ENCODE measurements at places on chromosomes 16 and 17.

- no peak for DNase-seq
These were observed 13.3 kb upstream of the CCDC144A start for GRCh38 chr17:16676676-16677268.

GRCh38 chr17:59107306-59107670 is 608 bp upstream of the TRIM37 start:
- DNase-seq: no peak

DNA sequence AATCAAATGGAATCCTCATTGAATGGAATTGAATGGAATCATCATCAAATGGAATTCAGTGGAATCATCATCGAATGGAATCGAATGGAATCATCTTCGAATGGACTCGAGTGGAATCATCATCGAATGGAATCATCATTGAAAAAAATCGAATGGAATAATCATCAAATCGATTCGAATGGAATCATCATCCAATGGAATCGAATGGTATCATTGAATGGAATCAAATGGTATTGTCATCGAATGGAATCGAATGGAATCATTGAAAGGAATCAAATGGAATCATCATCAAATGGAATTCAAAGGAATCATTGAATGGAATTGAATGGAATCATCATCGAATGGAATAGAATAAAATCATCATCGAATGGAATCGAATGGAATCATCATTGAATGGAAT is 619.3 kb downstream of the TP53TG3F start:
- no peak for DNase-seq

DNA sequence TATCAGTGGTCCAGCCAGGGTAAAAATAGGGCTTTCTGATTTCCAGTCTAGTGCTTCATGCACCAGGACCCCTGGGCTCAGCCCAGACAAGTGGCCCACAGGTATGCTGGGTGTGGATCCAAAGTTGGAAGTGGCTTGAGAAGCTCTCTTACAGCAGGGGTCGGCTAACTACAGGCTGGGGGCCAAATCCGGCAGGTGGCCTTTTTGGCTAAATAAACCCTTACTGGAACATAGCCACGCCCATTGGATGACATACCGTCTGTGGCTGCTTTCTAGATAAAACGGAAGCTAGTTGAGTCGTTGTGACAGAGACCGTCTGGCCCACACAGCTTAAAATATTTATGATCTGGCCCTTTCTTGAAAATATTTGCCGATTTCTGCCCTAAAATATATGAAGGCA is 119.0 kb upstream of the CDC42EP4 start:
- no peak for DNase-seq

GRCh38 chr16:19175492-19176262 is 7.6 kb downstream of the SYT17 start:
- DNase-seq: no peak

- DNase-seq: peak; percentile 41
These were observed 25.0 kb upstream of the ZNF750 start for GRCh38 chr17:82864713-82865248.

DNA sequence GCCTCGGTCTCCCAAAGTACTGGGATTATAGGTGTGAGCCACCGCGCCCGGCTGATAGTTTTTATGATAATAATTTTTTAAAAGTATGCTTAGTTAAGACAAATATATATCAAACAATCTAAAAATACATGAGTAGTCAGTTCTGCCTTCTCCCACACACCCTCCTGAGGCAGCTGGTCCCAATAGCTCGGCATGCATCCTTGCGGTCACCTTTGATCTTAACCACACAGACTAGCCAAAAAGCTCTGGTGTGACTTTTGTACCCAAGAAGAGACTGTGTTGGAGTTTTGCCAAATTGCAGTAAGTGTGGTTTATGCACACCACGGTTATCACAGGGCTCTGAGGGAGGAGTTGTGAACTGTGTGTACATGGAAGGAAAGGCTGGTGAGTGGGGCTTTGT is 25.6 kb downstream of the ATP6V0A1 start:
- DNase-seq: no peak

- no peak for DNase-seq
These were observed 1.7 kb upstream of the THRA start for GRCh38 chr17:40060887-40061608.

DNA sequence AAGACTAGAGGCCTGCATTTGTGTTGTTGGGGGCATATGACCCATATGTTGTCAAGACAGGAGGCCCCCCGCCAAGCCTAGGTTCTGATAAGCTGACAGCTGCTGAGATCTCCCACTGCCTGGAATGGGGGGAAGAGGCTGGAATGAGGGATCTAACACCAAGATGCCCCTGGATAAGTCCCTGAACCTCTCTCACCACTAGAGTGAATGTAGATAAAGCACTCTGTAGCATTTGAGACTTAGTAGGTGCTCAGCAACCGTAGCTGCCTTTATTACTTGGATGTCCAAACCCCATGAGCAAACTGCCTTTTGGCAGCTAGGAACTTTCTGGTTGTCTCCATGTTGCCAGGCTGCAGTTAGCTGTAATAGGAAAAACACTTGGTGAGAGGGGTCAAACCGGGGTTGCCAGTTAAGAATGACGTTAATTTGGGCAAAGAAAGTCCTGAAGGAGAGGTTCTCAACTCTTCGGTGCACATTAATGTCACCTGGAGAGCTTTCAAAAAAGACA is 4.4 kb upstream of the RASL10B start:
- no peak for DNase-seq

- DNase-seq: no peak
These were observed 4.4 kb downstream of the MSLN start for GRCh38 chr16:764848-765487.

DNA sequence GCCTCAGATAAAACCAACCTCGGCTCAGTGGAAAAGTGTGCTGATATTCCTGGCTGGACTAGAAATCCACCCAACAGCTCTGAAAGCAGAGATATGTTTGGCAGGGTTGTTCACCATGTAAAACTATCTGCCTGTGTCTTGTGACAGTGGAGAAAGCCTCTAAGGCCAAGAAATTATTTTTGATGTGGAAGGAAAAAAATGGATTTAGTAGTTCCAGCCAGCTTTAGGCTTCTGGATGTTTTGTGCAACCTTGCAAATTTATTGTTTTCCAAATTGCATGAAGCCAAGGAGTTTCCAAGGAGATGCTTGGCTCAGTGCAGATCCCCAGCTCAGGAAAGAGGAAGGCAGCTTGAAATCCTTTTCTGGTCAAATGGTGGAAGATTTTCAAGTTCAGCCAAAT is 31.6 kb downstream of the TEKT5 start:
- no peak for DNase-seq

GRCh38 chr16:48102083-48103008 is 53.4 kb downstream of the ABCC12 start:
- DNase-seq: no peak

GRCh38 chr17:16285646-16286008 is 67.6 kb downstream of the CENPV start:
- no peak for DNase-seq

- DNase-seq: no peak
These were observed 25.4 kb downstream of the CEP131 start for GRCh38 chr17:81197409-81197795.

DNA sequence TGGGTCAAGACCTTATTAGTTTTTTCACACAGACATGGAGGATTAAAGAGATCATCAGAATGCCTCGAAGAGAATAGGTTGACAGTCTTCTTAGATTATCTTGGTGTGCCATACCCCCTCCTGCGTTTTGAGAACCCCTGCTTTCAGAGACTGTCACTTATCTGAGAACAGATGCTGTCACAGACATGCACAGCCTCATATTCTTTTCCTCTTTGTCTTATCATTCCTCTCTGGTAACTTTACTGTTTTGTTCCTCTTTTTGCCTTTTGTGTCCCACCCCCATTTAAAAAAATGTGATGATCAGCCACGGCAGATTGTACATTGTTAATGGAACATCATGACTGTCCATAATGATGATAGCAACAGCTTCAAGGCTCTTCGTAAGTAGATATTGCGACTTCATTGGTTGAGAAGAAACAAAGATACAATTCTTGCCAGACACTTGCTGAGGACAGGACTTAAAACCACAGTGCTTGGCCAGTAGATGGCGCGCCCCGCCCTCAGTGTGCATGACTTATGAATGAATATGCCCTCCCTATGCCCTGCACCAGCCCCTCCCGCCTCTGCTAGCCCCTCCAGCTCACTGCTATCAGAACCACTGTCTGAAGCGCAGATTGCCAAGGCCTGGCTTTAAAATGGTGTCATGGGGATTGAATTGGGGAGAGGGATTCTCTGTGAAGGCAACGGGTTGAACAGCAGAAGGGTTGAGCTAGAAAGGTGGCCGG is 2.6 kb upstream of the PITPNC1 start:
- DNase-seq: peak; percentile 92

GRCh38 chr16:70735141-70735979 is 49.5 kb upstream of the MTSS2 start:
- no peak for DNase-seq

DNA sequence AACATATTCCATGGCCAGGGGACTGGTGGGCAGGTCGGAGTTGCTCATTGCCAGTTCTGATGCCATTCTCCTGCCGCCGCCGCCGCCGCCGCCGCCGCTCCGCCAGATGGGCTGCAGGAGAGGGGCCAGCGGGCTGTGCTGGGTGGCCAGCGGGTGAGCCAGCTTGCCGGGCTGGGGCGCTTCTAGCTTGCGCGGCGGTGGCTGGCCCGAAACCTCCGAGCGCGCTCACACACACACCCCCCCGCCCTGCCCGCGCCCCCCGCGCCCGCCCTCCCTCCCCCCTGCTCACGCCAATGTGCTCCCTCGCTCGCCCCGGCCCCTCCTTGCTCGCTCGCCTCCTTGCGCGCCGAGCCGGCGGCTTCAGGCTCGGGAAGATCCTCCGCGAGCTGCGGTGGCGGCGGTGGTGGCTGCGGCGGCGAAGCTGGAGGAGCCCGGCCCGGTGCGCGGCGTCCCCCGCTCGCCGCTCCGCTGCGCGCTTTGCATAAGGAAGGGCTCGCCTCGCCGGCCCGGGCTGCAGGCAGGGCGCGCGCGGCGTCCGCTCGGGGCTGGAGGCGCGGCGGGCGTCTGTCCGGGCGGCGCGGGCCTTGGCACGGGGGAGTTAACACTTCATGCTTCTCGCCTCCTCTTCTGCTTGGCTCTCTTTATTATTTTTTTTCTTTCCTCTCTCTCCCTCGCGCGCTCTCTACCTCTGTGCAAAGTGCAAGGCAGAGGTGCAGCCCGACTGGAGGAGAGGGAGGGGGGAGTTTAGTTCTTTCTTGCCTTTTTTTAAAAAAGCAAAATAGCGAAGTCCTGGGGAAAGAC is 500 bp downstream of the MAF start:
- peak; percentile 17 for DNase-seq

GRCh38 chr16:66681676-66682075 is 14.9 kb downstream of the CMTM4 start:
- no peak for DNase-seq

GRCh38 chr17:58741121-58741625 is 14.5 kb upstream of the PPM1E start:
- no peak for DNase-seq

GRCh38 chr17:39219647-39220154 is 6.0 kb downstream of the STAC2 start:
- DNase-seq: no peak

DNA sequence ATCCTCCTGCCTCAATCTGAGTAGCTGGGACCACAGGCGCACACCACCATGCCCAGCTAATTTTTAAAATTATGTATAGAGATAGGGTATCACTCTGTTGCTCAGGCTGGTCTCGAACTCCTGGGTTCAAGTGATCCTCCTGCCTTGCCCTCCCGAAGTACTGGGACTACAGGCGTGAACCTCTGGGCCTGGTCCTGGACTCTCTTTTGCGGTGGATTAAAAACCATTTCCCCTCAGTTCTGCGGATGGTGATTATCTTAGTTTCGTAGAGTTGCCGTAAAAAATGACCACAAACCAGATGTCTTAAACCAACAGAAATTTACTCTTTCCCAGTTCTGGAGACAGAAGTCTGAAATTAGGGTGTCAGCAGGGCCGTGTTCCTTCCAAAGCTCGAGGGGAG is 28.8 kb downstream of the MGAT5B start:
- DNase-seq: no peak

GRCh38 chr16:12026741-12027490 is 50.4 kb downstream of the SNX29 start:
- no peak for DNase-seq

DNA sequence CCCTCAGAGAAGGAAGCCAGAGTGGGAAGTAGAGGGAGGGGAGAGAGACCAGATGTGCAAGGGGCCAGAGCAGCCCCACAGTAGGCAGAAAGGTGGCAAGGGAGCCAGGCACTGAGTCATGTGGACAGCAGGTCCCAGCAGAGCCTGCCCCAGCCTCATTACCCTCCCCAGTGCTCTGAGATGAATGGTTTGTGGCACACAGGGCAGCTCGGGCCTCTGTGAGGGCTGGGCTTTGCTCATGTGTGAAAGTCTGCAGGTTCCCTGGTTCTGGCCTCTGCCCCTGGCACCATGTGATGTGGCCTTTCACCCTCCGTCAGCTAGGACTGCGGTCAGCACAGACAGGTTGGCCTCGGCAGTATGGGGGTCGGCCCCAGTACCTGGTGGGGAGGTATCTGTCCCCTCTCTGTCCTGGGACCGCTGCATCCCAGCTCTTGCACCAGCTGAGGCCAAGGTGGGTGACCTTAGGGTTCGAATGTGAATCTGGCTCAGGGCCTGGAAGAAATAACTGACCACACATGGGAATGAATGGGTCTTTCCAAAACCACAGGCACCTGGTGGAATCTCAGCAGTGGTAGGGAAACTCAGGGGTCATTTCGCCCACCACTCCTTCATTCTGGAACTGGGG is 8.9 kb downstream of the LRRC75A start:
- DNase-seq: no peak

GRCh38 chr16:3576211-3576610 is 992 bp downstream of the NLRC3 start:
- DNase-seq: no peak

DNA sequence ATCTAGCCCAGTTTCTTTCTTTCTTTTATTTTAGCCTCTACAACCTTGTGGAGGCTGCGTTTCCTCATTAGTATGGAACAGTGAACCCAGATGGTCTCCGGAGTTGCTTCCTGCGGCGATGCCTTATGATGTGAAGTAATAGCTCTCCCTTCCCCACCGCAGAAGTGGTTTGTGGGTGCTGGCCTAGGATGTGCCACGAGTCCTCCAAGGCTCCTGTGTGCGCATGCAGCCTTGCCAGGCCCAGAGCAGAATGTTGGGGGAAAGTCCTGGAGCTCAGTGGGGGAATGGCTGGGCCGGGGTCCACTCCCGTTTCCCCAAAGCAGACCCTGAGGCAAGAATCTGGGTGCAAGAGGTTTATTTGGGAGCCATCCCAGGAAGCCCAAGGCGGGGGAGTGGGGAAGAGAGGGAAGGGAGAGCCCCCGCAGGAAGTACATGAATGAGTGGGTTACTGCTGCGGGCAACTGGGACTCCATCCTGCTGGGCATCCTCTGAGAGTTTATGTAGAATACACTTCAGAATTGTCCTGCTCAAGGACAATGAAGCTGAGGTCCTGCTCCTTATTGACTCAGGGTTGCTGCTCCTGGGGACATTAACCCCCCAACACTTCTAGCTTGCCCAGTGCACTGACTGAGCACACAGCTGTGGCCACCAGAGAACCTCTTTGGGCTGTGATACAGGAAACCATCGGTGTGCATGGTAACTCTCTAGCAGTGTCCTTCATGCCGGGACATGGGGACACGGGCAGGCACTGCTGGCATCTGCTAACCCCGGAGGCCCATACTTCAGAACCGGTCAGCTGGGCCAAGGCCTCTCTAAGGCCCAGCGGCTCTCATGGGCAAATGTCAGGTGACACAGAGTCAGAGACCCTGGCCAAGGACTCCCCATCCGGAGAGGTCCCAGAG is 3.7 kb upstream of the HCRT start:
- DNase-seq: no peak

- peak; percentile 74 for DNase-seq
These were observed 32.0 kb downstream of the KDM8 start for GRCh38 chr16:27235055-27235937.

GRCh38 chr17:74210191-74211140 is 2.9 kb upstream of the TTYH2 start:
- peak; percentile 95 for DNase-seq

Data from SK-N-DZ (cell line).